ENCODE measurements at places on chromosomes 7 and 10.

GRCh38 chr7:90720984-90721760 is 125.1 kb downstream of the CDK14 start:
- no peak for DNase-seq

DNA sequence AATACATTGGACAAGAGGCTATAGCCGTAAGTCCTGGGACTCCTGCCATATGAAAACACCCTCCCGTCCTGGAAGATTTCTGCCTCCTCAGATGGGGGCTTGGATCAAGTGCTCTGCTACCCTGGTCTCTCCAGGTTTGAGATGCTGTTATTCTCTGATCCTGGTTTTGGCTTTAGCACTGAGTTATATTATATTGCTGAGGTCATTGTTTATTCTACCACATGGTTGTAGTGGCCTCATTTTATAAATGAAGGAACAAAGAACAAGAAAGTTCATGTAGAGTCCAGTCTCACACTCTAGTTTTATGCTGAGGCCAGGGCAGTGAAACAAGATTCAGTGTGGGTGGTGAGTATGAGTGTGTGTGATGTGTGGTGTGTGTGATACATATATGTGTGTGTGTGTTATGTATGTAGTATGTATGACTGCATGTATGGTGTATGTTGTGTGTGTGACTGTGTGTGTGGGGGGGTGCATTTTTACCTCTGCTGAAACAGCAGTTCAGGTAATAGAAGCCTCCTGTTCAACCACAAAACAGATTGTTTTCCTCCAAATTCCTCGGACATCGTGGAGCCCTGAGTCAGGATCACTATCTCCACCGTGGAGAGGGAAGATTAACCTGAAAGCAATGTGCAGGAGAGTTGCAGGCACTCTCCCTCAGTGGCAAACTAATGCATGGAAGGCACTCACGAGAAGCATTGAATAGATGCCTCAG is 80.7 kb downstream of the C7orf25 start:
- DNase-seq = no peak

DNA sequence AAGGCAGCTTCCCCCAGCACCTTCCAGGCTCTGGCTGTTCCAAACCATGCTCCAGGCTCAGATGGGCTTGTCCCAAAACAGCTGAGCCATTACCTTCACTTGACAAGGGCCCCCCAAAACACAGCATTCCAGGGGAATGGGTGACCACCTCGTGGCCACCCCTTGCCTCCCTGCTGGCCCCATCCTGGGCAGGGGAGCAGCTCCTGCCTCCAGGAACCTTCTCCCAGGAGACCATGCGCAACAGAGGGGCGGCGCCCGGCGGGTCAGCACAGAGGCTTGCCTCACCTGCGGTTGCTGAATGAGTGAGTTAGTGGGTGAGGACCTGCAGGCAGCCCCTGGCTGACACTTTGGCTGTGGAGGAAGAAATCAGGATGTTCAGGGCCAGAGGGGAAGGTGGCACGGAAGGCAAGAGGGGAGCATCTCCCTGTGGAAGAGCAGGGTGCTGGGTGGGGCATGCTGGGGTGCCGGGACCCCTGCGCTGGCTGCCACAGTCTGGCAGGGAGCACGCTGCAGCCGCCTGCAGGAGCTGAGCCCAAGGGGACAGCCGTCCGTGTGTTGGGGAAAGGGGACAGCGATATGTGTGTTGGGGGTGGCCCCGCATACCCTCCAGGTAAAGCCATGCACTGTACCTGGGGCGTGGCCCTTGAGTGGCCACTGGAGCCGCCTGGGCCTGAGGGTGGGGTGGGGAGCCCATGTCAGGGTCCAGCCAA is 54.7 kb downstream of the PWWP2B start:
- no peak for DNase-seq

- DNase-seq = no peak
These were observed 37.5 kb downstream of the HK1 start for GRCh38 chr10:69315610-69316312.

DNA sequence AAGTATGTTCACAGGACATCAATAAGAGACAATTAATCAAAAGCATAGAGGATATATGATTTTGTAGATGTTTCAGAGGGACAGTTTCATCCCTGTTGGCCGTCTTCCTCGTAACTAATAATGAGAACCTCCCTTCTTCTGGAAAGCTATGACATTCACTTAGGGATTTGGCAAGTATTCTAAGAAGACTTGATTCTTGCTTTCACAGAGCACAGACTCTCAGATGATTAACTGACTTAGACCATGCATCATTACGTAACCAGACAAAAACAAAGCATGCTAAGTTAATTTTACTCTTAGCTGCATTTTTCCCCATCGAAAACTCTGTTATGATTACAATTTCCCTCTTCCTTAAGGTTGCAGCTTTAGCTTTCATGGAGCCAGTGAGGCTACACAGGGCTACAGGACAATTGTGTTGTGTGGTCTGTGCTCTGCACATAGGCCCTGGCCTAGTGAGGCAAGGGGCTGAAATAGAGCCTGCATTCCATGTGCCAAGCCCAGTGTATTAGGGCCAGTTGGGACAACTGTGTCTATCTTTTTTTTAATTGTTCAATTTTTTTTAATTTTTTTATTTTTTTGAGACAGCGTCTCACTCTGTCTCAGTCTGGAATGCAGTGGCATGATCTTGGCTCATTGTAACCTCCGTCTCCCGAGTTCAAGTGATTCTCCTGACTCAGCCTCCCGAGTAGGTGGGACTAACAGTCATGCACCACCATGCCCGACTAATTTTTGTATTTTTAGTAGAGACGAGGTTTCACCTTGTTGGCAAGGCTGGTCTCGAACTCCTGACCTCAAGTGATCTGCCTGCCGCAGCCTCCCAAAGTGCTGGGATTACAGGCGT is 105.3 kb downstream of the PLXDC2 start:
- no peak for DNase-seq

DNA sequence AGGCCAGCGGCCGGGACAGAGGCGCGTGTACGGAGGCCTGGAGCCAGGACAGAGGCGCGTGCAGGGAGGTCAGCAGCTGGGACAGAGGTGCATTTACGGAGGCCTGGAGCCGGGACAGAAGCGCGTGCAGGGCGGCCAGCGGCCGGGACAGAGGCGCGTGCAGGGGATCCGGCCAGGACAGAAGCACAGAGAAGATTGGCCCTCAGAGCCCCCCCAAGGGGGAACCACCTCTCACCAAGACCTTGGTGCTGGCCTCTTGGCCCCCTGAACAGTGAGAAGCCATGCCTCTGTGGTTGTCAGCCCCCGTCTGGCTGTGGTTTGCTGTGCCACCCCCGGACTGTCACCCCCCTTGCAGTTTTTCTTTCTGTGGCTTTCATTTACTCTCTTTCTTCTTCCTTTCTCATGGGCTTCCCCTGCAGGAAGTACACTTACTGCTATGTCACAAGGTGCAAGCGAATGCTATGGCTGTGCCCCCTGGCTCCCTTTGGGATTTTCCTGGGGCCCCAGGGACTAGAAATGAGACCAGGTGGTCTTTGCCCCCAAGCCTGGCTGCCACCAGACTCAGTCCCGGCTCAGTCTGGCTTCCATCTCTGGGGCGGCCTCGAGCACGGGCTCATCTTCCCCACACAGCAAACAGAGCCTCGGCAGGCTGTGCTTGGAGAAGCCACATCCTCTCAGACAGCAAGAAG is 41.1 kb downstream of the INSIG1 start:
- DNase-seq = no peak

DNA sequence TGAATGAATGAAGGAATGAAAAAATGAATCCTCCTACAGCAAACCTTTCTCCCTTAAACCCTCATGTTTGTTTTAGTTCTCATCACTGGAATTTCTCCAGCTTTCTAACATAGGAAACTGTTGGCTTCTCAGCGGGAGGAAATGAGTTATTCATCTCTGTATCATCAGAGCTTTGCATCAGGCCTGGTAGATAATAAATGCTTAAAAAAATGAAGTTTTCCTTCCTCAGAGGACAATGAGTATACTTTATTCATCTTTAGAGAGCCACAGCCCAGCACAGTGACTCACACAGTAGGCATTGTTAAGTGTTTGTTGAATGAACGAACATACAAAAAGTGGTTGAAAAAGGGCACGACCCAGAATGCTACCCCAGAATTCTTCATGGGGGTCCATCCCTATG is 62.6 kb downstream of the COL13A1 start:
- DNase-seq = no peak

DNA sequence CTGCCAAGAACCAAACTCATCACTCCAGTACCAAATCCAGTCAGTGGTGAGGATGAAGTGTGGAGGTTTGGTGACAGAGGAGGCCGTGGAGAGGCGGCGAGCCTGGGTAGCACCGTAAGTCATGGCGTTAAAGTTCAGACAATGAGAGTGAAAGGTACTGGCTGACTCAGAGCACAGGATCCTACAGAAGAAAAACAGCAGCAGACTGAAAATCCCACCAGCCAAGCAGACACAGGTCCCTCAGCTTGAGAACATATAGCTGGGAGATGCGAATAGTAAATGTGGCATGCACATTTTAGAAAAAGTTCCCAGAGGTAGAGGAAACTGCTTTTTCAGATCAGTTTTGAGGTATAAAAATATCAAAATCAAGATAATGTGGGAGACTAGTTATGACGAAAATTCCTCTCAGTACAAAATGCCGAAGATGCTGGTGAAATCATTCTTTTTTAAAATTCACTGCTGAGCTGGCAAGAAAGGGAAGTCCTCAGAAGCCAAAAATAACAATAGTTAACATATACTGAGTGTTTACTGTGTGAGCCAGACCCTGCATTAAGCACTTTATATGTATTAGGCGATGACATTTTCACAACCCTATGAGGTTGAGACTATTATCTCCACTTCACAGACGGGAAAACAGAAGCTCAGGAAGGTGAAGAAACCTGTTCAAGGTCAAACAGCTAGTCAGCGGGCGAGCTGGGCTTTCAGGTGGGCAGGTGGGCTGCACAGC is 20.9 kb downstream of the PARP12 start:
- DNase-seq = no peak

- no peak for DNase-seq
These were observed 102.9 kb upstream of the FAM20C start for GRCh38 chr7:89232-90019.

- DNase-seq = no peak
These were observed 13.0 kb upstream of the ACBD5 start for GRCh38 chr10:27253576-27253975.

GRCh38 chr10:75396631-75397495 is 4.7 kb downstream of the ZNF503 start:
- no peak for DNase-seq

DNA sequence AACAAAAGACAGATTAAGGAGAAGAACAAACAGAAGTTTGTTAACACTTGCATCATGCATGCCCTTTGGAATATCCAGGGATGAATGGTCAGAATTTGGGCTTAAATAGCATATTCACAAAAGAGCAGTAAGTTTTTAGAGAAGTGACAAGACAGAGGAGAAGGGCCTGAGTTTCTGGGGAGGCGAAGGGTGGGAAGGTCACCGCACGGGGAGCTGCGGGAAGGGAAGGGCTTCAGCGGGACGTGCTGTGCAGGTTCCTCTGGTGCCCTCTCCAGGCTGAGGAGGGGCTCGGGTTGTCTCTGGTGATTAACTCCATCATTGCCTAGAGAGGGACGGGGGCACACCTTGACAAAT is 10.4 kb upstream of the ZNF22 start:
- DNase-seq = no peak

GRCh38 chr7:132395361-132395760 is 180.9 kb downstream of the PLXNA4 start:
- DNase-seq = no peak

GRCh38 chr10:127947211-127947610 is 40.3 kb downstream of the PTPRE start:
- no peak for DNase-seq

GRCh38 chr10:46552526-46553237 is 3.8 kb downstream of the GPRIN2 start:
- no peak for DNase-seq

- DNase-seq = no peak
These were observed 309.2 kb upstream of the SHH start for GRCh38 chr7:156121434-156121833.

DNA sequence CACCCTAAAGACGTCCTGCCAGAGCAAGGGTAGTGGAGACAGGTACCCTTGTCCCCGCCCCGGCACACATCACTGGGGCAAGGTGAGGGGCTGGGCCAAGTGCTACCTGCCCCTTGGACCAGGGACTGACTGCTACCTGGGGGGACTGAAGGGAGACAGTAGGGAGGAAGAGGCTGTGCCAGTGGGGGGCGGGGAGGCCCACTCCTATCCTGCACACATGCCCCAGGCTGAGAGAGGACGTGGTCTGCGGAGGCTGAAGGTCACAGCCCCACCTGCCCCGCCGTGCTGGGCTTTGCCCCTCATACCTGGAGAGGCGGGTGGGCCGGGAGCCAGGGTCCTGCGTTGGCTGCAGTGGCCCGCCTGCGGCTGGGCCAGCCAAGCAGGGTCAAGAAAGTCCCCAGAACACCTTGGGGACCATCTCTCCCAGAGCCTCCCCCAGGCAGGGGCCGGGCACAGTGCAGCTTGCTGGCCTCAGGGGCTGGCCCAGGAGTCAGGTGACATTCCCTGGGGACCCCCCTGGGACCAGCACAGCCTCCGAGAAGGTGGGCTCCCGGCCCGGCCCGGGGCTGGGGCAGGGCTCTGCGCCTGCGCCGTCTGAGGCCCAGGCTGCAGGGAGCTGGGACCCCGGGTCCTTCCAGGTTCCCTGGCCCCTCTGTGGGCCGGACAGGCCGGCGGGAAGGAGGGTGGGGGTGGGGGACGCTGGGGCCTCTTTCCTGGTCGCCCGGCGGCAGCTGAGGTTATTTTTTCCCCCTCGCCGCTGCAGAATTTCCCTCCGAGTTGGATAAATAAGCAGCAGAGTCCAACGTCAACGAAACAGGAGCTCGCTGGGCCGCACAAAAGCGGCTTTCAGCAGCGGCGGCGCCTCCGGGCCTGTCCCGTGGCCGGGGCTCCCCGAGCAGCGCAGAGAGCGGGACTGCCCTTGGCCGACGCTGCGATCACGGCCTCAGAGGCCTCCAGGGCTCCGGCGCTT is 9.8 kb upstream of the FZD9 start:
- peak; percentile 16 for DNase-seq

- DNase-seq = no peak
These were observed 22.1 kb upstream of the STK17A start for GRCh38 chr7:43560742-43561330.

DNA sequence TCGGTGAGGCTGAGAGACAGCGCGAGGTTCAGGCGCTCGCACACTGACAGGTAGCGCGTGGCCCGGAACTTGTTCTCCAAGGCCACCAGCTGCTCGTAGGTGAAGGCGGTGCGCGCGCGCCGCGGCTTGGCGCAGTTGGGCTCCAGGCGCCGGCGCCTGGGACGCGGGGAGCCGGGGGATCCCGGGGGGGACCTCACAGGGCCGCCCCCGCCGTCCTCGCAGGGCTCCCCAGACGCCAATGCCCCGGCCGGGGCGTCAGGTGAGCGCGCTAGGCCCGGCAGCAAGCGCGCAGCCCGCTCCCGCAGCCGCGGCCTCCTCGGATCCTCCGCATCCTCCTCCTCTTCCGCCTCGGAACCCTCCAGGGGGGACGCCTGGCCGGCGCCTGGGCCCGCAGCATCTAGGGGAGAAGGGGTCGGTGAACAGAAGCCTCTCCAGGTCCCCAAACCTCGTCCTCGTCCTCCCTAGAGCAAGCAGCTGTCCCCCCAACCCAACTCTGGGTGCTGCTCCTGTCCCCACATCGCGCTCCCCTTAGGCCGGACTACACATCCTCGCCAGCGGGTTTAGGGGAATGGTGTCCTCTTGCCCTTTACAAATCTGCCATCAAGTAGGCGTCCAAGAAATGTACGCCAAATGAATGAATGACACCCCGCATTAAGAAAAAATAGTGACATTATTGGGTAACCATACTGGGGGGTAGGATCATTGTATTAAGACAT is 1.9 kb downstream of the NKX1-2 start:
- no peak for DNase-seq

Measured in C1 segment of cervical spinal cord (tissue), 14 donors.